ENCODE measurements at places on chromosomes 13 and 19.

DNA sequence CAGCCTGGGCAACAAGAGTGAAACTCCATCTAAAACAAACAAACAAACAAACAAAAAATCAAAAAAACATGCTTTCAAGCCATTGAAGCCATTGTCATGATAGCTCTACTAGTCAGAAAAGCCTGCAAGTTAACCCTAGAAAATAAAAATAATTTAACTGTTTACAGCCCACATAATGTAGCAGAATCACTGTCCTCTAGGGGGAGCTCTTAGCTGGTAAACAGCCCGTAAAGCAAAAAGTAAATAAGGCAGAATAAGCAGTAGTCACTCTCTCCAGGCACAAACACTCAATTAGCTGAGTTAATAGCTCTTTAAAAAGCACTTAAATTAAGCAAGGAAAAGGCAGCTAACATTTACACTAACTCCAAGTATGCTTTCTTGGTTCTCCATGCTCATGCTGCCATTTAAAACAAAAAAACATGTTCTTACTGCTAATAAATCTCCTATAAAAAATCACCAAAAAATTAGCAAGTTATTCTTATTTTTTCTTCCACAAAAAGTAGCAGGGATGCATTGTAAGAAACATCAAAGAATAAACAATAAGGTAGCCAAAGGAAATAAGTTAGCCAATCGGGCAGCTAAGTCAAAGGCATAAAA, 11.3 kb downstream of the LILRB4 start:
- no peak for DNase-seq

DNA sequence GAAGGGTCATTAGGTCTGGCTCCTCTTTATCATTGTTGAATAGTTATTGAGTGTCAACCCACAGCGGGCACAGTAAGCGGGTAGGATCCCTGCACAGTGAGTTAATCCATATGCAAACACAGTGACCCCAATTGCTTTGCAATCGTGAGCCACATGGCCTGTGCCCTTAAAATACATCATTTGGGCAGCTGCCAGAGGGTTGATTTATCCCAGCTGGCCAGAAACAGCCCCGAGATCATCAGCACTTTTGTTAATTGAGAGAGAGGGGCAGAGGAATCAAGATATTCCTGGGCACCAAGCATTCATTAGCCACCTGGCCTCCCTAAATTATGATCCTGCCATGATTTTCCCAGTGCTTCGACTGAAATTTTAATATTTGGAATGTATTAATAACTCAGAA, 9.8 kb upstream of the CNMD start:
- DNase-seq = no peak

DNA sequence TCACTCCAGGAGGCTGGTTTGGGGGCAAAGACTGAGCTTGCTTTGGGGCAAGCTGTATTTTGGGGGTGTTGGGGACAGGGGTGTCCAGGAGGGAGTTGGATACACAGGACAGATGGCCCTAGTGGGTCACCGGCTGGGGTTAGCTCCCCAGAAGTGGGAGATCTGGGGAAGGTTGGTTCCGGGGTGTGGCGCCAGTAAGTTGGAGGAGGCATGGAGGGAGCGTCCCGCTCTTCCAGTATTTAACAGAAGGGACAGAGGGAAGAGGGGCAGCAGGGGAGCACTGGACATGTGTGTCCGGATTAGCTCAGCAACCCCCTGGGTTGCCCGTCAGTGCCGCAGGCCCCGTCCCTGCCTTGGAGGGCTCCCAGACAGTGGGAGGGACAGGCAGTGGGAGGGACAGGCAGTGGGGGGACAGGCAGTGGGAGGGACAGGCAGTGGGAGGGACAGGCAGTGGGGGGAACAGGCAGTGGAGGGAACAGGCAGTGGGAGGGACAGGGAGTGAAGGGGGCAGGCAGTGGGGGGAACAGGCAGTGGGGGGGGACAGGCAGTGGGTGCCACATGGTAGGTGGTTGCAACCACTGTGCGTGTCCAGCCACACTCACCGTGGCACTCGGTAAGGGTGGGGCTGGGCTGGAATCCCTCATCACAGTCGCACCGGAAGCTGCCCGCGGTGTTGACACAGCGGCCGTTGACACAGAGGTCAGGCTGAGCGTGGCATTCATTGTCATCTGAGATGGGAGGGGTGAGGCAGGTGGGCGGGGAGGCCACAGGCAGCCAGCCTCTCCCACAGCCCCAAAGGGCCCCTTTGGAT, 33.2 kb downstream of the CCL25 start:
- no peak for DNase-seq

DNA sequence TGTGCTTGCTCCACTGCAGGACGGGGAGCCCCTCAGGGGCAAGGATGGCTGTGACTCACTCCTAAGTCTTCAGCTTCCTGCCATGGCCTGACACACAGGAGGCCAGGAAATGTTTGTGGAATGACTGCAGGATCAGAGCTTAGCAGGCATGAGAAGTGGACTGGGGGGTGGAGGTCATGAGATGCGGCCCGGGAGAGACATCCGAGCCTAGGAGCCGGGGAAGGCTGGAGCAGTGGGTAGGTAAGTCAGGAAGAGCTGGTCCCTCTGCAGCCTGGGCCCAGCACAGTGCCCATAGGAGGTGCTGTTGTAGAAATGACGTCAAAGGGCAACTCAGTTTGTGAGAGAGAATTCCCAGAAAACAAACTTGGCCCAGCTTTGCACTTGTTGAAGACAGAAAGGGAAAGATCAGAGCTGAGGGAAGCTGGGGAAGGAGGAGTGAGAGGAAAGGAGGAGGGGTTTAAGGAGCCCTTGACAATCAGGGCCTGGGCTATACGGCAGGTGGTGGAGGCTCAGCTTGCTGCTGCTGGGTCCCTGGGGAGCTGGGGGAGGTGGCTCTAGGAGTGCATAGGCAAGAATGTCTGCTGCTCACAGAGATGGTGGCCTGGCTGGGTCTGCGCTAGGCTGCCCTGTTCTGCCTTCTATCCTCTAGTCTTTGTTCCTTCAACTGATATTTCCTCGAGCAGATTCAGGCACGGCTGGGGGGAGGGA, 18.5 kb downstream of the POU2F2 start:
- no peak for DNase-seq

DNA sequence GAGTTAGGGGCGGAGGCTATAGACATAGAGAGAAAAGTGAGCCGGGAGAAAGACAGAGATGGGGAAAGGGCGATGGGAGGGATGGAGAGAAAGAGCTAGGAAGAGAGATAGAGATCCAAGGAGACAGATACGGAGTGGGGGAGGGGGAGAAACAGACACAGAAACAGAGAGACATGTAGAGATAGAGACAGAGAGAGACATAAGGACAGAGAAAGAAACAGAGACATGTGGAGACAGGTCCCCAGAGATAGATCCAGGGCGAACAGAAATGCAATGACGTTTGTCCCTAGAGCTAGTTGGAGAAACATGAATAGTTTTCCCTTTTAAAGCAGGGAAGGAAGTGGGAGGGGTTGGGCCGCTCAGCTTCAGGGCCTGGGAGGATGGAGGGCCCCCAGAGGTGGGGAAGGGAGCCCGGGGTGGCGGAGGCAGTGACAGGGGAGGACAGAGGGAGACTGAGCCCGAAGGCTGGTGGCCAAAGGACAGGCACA, 4.6 kb downstream of the PPP1R14A start:
- DNase-seq = no peak

- DNase-seq = no peak
Measured at GRCh38 chr13:44818428-44818827, 170.8 kb downstream of the NUFIP1 start.

GRCh38 chr19:29446361-29446760, 79.4 kb upstream of the VSTM2B start:
- no peak for DNase-seq

DNA sequence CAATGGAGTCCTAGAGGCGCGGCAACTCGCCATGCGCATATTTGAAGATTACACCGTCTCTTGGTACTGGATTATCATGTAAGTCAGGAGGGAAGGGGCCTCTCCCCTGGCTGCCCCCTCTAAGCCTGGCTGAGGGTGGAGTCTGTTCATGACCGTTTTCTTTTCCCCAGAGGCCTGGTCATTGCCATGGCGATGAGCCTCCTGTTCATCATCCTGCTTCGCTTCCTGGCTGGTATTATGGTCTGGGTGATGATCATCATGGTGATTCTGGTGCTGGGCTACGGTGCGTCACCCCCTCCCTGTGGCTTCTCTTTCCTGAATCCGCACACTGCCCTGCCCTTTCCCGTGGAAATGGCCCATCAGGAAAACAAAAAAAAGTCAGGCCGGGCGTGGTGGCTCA, 6.5 kb downstream of the SLC44A2 start:
- DNase-seq = no peak

Measured in activated CD4-positive, alpha-beta T cell treated with anti-CD3 and anti-CD28 coated beads, Interleukin-2, amount 50 U/mL, for 4 hours (primary cell).